ENCODE measurements at places on chromosomes 11 and 22.

DNA sequence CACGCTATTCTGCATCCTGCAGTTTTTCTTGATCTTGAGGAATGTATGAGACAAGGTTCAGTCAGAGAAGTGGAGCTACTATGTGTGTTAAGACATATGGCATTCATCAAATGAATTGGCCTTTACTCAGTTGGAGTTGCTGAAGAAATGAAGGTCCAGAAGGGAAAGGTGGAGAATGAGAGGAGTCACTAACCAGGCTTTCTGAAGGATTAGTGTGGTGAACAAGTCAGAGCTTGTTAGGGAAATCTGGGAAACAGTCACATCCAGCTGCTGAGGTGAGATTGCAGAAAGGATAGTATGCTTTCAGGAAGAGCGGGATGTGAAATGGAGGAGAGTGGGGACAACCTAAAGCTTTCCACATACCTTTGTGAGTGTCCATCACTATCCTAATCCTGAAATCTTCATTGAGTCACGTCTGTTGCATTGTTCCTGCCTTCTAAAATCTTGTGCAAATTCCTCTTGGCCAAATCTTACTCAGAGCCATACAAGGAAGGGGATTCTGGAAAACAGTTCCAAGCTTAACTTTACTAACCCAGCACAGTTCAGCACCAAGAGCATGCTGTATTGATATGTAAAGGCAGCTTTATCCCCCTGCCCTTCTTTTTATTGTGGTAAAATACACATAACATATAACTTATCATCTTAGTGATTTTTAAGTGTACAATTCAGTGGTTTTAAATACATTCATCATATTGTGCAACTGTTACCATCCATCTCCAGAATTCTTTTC, 11.4 kb upstream of the PITPNB start:
- no peaks in the 10 kb centered on the region for H3K4me1 ChIP-seq
- H3K27me3 ChIP-seq, result no peaks in the 10 kb centered on the region
- H3K36me3 ChIP-seq, result no peaks in the 10 kb centered on the region
- no peak overlapping the region for H3K4me3 ChIP-seq
- DNase-seq, result no peak

- no peaks in the 10 kb centered on the region for H3K36me3 ChIP-seq
- no peaks in the 10 kb centered on the region for H3K4me1 ChIP-seq
- H3K27ac ChIP-seq, result no peak overlapping the region
Measured at GRCh38 chr11:103610435-103610834, 426.0 kb upstream of the DDI1 start.

GRCh38 chr11:73236854-73237253, 18.8 kb downstream of the P2RY2 start:
- no peak for DNase-seq
- no peak overlapping the region for H3K4me3 ChIP-seq
- H3K27me3 ChIP-seq, result no peaks in the 10 kb centered on the region
- H3K4me1 ChIP-seq, result peaks cover 7% of the 10 kb centered on the region

DNA sequence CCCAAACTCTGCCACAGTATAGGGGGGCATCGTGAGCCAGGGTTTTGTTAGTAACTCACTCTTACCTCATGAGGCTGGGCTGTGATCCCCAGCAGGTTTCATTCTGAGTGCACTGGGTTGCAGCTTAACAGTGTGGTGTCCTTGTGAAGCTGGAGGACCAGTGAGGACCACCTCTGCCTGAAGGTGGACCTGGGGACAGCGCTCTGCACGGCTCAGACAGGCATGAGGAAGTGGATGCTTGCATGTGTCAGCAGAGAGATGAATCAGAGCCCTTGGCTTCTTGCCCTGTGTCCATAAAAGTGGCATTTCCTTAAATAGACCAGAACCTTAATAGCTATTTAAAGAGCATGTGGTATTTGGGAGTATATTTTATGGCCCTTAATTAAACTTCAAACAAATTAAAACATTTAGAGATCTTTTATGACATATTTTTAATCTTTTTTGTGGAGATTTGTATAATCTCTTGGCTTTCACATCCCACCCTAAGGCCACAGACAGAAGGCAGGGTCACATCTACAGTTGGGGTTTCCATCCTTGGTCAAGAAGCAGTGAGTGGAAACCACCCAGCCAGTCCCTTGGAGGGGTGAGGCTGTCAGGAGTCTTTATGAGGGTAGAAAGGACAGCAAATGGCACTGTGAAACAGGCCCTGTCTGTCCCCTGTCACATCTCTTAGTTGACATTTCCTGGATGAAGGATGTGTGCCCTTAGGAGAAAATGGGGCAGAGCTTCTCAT, 24.8 kb upstream of the ADORA2A start:
- H3K4me3 ChIP-seq, result peak overlapping the region; percentile 55
- no peaks in the 10 kb centered on the region for H3K36me3 ChIP-seq
- peak overlapping the region; percentile 82 for H3K27ac ChIP-seq
- peaks cover 21% of the 10 kb centered on the region for H3K4me1 ChIP-seq
- no peaks in the 10 kb centered on the region for H3K27me3 ChIP-seq

DNA sequence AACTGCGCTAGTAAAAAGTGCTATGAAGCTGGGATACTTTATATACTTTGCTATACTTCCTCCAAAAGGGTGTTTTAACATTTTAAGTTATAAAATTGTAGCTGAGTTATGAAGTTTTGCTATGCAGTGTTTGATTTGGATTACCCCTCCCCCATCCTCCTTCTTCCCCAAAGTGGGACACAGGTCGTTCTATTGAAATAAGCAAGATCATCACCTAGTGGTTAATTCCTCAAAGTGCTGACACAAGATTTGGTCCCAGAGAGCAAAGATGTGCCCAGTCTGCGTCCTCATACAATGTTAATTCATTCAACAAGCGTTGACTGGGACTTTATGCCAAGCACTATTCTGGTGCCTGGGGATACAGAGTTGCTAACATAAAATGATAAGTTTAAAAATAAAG, 78.5 kb downstream of the SPON1 start:
- no peaks in the 10 kb centered on the region for H3K27me3 ChIP-seq
- H3K27ac ChIP-seq, result no peak overlapping the region
- DNase-seq, result no peak
- H3K36me3 ChIP-seq, result no peaks in the 10 kb centered on the region
- peaks cover 17% of the 10 kb centered on the region for H3K4me1 ChIP-seq

DNA sequence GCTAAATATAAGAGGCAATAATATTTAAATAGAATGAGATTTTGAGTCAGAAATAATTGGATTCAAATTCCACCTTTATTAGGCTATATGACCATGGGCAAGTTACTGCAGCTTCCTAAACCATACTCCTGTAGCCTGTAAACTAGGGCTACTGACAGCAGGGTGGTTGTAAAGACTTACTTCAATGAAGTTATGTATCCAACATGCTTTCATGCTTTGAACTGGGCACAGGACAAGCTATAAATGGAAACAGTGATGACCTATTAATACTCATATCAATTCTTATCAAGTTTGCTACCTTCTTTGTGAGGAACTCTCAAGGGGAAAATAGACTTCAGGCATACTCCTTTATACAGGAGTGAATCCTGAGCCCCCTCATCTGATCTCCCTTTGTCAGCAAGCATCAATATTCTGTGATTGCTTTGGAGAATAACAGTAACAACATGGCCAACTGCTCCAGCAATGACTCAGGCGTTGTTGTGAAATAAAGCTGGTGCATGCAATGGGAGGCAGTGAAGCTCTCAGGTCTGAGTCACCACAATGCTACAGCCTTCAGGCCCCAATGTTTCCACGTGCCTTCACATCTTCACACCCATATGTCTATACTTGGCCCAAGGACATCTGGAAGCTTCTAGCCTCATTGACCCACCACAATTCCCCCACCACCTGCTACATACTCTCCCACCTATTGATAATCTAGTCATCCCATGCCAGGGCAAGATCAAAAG, 102.5 kb downstream of the KCNA4 start:
- H3K27me3 ChIP-seq, result no peaks in the 10 kb centered on the region
- no peak for DNase-seq
- H3K27ac ChIP-seq, result no peak overlapping the region
- no peaks in the 10 kb centered on the region for H3K4me1 ChIP-seq
- no peak overlapping the region for H3K4me3 ChIP-seq
- H3K36me3 ChIP-seq, result no peaks in the 10 kb centered on the region

DNA sequence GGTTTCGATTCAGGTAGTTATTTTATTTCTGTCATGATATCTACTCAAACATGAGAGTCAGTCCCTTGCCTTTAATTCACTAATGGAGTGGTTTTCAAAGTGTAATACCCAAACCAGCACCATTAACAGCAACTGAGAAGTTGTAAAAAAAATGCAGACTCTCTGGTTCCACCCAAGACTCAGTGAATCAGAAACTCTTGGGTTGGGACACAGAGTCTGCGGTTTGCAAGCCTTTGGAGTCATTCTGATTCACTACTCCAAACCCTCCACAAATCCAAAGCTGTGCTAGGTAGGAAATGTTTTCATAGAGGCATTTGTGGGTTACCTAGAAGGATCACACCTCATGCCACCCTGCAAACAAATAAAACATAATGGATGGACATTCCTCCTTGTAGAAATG, 340.1 kb downstream of the NTM start:
- DNase-seq, result no peak
- no peak overlapping the region for H3K4me3 ChIP-seq
- H3K27ac ChIP-seq, result no peak overlapping the region
- H3K36me3 ChIP-seq, result no peaks in the 10 kb centered on the region

- no peaks in the 10 kb centered on the region for H3K36me3 ChIP-seq
- H3K4me3 ChIP-seq, result no peak overlapping the region
- peaks cover 45% of the 10 kb centered on the region for H3K4me1 ChIP-seq
- no peak for DNase-seq
- H3K27ac ChIP-seq, result no peak overlapping the region
Measured at GRCh38 chr11:94787801-94788200, 19.6 kb downstream of the AMOTL1 start.

All from thoracic aorta (tissue), 2 donors.